ENCODE measurements at places on chromosomes 2 and 18. TPM values are rescaled to one million over a fixed set of nuclear protein-coding genes. Genes with fewer than 3 reads are reported as not detected.
A peak's percentile ranks its signal among the peaks of the same experiment; 100 is the strongest.

The C2orf80 gene
- not detected for total RNA-seq

- DNase-seq, result no peak
These were observed 14.4 kb downstream of the FMNL2 start for GRCh38 chr2:152349416-152349815.

DNA sequence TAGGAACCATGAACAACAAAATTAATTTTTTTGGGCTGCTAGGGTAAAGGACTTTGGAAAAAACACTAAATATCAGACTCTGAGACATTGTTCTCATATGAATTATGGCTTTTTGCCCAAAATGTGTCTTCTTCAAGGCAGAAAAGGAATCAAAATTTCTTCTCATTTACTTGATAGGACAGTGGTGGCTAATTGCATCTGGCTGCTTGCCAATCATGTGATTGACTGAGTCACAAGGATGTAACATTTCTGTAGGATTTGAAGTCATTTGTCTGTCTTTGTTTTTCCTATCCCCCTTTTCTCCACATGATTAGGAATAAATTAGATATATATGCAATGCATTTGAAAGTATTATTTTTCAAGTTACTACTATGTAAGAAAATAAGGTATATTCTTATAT, 130.2 kb downstream of the SLC4A10 start:
- no peak for DNase-seq

DNA sequence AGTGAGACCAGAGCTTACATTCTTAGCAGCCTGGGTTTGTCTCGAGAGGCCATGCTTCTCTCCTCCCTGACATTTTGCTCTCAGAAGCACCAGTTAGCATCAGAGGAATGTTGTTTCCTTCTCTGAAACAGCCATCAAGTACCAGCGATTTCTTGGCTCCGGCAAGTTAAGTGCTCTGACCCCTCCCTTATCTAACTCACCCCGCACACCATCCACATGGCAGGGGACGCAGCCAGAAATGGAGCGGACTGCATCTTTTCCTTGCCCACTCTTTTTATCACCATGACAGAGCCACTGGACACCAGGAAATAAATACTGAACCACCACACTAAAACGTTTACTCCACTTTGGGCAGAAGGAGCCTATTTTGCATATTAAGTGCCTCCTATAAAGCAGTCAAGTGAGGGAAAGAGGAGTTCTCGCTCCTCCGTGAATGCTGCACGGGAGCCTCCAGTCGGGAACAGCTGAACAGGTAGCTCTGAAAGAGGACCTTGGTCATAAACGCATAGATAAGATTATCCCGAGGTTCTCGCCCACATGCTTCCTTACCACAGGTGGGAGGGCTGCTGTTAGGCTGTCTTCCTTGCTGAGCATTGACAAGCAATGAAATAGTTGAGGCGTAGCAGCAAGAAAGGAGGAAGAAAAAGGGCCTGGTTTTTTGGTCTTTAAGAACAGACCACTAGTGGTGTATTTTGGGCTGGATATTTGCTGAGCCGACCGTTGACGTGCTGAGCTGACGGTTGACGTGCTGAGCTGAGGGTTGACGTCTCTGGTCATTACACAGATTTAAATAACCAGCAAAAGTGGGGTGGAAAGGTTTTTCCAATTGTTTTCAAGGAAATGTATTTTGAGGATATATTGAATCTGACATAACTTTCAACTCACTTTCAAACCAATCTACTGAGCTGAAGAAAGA, 71.4 kb upstream of the ITGB6 start:
- DNase-seq, result no peak

- no peak for DNase-seq
These were observed 1464.7 kb upstream of the ZEB2 start for GRCh38 chr2:145984580-145984979.

DNA sequence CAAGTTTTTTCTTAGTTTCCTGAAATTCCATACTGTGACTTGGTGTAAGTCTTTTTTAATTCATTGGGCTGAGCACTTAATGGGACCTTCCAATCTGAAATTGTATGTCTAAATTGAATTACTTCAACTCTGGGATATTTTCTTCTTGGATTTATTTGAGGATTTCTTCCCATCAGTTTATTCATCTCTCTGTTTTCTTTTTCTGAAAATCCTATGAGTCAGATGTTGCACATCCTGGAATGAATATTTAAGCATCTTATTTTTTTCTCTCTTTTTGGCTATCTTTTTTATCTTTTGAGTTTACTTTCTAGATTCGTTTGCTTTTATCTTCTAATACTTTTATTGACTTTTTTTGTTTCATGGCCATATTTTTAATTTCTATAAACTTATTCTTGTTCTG, 55.4 kb upstream of the ACYP2 start:
- no peak for DNase-seq

DNA sequence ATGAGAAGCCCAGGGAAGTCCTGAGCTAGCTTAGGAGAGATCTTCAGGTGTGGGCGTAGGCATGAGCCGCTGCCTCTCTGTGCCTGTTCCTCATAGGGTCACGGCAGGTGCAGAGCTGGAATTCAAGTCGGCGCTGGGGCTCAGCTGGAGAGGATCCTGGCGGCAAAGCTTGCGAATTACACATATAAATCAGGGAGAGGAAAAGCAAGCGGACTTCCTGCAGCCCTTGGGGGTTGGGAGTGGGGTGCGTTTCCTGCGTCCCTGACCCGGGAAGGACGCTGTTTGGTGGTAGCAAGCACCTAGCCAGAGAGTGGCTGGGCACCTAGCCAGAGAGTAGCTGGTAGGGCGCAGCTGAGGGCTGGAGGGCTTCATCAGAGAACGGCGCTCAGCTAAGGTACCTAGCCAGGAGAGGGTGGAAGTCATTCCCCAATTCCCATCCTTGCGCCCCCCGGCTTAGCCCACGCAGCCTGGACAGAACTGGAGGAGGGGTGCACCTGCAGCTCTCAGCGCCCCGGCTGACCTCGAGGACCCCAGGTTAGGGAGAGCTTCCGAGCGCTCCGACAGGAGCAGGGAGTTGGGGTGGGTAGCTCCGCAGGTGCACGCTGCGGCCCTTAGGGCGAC, 459 bp upstream of the EFR3B start:
- DNase-seq, result peak; percentile 13

The HNRNPA3 gene
- 144 TPM for total RNA-seq

GRCh38 chr2:49067971-49068370, 86.3 kb downstream of the FSHR start:
- DNase-seq, result no peak

The SLC9A2 gene
- total RNA-seq, result not detected

DNA sequence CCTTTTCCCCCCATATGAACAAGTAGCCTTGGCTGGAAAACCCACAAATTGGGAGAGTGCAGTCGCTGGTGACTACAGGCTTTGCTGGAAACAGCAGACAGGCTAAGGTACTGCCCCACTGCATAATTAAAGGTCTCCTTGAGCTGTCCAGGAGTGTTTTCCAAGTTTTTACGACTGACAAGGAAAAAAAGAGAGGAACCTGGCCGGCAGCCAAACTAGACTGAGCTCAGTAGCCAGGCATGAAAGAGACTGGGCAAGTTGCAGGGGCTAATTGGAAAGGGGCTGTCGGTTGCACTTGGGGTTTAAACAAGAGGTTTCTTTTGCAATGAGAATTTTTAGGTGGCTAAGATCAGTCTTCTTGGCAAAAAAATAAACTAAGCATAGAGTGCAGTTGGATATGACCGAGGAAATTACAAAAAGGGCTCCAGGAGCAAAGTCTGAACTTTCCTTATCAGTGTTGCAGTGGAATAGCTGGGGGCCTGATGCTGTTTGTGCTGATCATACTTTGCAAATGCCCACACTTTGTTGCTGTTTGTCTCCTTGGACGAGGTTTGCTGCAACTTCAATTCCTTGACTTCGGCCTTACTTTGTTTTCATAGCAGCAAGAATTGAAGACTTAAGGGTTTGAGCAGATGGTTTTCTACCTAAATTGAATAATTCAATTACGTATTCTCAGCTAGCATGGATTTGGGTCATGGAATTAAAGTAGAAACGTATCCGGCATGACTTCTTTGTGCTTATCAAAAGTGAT, 2.1 kb downstream of the GULP1 start:
- no peak for DNase-seq

The STARD6 gene
- total RNA-seq, result not detected

The MGAT4A gene
- total RNA-seq, result 229 TPM

The DQX1 gene
- 0.17 TPM for total RNA-seq

The C2orf78 gene
- not detected for total RNA-seq

DNA sequence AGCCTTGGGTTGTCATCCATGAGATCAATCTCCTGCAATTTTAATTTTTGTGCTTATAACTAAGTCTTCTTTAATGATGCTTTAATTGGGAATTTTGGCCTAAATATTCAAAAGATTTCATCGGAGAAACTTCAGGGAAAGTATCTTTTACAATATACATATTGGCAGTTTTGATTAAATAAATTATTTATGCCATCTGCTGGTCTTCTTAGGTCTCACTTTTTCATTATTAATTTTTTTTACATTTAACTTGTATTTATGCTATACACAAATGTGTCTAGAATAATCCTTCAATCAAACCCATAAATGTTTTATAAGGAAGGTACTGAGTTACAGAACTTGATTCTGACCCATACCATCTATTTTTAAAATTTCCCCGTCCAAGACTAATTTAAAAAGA, 95.1 kb upstream of the XPO1 start:
- no peak for DNase-seq

DNA sequence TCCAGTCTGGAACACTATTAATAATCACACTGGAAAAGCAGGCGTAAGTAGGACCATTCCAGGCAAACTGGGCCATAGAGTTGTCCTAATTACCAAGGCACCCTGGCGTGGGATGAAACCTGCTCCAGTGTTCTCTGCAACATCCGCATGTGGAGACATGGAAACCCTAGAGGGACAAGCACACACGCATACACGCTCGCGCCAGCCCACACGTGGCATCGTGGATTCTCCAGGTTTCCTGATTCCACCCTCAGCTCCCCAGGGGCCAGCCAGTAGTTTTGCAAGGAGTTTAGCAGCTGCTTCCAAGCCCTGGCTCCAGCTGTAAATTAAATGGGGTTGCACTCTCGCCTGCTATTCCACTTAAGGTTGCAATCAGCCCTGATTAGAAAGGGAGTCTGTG, 127.7 kb downstream of the DYSF start:
- no peak for DNase-seq

The UCN gene
- 1.2 TPM for total RNA-seq

The HOXD3 gene
- not detected for total RNA-seq

GRCh38 chr2:6637330-6637729, 228.4 kb downstream of the CMPK2 start:
- DNase-seq, result no peak

DNA sequence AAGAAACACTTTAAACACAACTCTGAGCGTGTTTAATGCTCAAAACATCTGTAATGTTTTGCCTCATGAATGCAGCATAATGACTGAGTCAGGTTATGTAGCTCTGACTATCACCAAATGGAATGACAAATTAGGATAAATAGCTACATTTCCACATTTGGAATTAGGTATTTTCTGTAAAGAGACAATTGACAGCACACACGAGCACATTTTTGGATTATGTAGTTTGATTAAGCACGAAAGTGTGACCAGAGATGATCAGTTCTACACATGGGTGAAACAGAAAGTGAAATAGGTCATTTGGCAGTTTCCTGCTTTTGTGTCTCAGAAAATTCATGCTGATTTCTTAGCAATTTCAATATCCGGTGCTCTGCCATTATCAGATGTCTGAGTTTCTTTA, 29.0 kb downstream of the LPIN1 start:
- no peak for DNase-seq

DNA sequence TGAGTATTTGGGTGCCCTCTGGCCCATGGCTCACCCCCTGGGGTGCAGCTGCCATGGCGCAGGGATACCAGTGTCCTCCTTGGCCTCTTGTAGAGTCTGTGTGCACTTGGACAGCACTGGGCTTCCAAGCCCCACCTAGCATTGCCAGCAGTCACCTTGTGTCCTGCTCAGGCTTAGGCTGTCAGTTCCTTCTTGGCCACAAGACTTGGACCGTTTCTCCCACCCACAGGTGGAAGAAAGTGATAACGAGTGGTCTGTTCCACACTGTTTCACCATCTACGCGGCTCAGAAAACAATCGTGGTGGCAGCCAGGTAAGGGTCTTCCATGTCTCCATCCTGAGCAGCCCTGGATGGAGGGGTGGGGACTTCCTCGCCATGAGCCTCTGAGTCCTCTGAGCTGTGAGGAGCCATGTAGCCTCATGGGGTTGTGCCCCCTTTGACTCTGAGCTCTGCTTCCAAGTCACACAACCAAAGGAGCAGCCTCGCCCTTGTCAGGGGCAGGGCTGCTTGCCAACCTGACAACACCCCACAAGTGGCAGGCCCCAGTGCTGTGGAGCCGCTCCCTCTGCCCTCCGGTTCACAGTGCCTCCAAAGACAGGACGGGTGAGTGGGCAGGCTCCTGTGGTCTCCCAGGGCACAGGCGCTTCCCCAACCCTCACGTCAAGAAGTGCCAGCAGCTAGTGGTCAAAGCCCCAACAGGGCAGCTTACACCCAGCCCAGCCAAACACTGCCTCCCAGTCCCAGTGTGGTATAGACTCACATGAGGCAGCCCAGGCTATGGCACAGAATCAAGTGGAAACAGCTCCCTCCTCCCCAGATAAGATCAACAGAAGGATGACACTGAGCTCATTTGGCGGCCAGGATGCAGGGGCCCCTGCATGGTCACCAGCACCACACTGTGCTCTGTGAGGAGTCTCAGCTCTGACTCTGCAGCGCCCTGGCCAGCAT, 18.4 kb downstream of the STK25 start:
- no peak for DNase-seq

The SPP2 gene
- not detected for total RNA-seq

DNA sequence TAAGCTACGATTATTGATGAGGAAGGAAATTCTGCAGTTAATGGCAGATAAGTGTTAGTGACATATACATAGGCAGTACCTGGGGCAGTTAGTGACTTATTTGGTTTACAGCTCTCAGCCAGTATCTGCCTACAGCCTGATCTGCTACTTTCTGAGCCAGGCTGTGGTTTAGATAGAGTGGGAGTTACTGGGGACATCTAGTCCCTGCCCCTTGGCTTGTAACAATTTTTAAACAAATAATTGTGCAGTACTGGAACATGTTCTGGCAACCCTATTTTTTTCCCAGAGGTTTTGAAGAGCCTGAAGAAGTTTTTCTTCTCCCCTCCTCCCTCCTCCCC, 2.3 kb downstream of the KIF5C start:
- DNase-seq, result no peak

DNA sequence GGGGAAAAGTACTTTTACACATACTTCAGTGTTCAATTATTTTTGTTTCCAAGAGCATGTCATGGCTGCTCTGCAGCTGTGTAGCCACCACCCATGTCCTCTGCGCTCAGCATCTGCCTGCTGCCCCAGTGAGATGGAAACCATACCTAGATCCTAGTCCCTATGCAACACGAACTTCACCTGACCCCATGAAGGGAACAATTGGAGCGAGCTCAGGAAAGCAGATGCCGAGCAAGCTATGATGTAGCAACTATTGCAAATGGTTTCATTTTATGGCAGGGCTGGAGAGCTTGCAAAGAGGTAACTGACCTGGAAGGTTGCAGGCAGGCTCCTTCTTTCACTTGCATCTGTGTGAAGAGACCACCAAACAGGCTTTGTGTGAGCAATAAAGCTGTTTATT, 1.3 kb upstream of the CCDC141 start:
- DNase-seq, result no peak

GRCh38 chr2:54720563-54720962, 2.9 kb upstream of the EML6 start:
- DNase-seq, result no peak

The CCT4 gene
- total RNA-seq, result 102 TPM

Data from CD8-positive, alpha-beta T cell (primary cell).